ENCODE measurements at places on chromosomes 4 and X. TPM values are rescaled to one million over a fixed set of nuclear protein-coding genes. Genes with fewer than 3 reads are reported as not detected.
A peak's percentile ranks its signal among the peaks of the same experiment; 100 is the strongest.

- H3K4me3 ChIP-seq, result no peak overlapping the region
- no peaks in the 10 kb centered on the region for H3K4me1 ChIP-seq
- H3K27me3 ChIP-seq, result no peaks in the 10 kb centered on the region
- H3K27ac ChIP-seq, result no peak overlapping the region
- H3K36me3 ChIP-seq, result no peaks in the 10 kb centered on the region
- peak; percentile 22 for DNase-seq
Measured at GRCh38 chr4:106762666-106763443, 273.3 kb downstream of the DKK2 start.

- H3K27me3 ChIP-seq, result no peaks in the 10 kb centered on the region
- H3K4me1 ChIP-seq, result peaks cover 7% of the 10 kb centered on the region
- DNase-seq, result no peak
- H3K4me3 ChIP-seq, result no peak overlapping the region
Measured at GRCh38 chr4:186009976-186010375, 59.0 kb upstream of the TLR3 start.

The ARX gene
- total RNA-seq, result 0.24 TPM

DNA sequence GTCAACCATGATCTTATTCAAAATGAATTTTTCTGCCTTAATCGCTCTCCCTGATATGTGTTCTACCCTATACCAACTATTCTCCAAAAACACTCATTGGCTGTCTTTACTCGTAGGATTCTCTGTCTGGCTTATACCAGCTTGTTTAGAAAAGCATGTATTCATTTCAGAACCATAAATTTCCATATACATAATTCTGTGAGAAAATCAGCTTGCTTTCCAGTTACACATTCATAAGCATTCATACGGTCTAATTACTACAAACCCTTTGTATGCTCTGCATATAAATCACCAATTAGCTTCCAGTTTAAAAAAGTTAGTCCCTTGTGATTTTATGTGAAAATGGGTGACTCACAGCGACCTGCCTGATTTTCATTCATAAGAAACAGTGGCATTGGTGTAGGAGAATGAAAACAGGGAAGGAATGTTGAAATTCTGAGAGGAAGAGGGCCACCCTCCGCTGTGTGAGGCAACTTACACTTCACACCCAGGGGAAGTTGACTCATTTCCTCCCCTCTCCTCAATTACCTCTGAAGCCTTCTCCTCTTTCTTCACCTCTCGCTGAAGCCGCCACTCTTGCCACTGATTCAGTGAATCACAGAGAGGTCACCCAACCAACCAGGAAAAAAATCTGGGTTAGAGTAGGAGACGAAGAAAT lies 63.3 kb downstream of the MEPE start:
- no peak overlapping the region for H3K4me3 ChIP-seq
- H3K27me3 ChIP-seq, result no peaks in the 10 kb centered on the region
- H3K4me1 ChIP-seq, result peaks cover 2% of the 10 kb centered on the region
- H3K36me3 ChIP-seq, result peaks cover 16% of the 10 kb centered on the region
- peak; percentile 67 for DNase-seq

DNA sequence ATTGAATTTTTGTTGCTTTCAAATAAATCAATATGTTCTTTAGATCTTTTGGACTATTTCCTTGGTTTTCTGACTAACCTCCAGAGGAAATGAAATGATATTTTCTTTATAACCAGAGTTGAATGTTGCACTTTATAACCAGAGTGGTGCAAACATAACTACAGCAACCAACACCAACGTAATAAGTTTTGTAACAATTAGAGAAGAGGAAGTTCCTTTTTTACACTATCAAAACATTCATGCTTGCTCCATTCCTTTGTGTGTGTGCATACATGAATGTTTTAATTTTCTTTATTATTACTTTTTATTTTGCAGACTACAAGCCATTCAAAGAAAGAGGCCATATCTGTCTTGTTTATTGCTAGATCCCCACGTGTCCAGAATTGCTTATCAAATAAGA lies 193.0 kb upstream of the PPP3CA start:
- no peak overlapping the region for H3K4me3 ChIP-seq
- no peak for DNase-seq
- no peaks in the 10 kb centered on the region for H3K4me1 ChIP-seq
- no peaks in the 10 kb centered on the region for H3K36me3 ChIP-seq
- H3K27ac ChIP-seq, result no peak overlapping the region

The CCSER1 gene
- 0.57 TPM for total RNA-seq

- no peak for DNase-seq
- H3K27ac ChIP-seq, result no peak overlapping the region
Measured at GRCh38 chr4:152942346-152942745, 6.2 kb downstream of the FHDC1 start.

The TCEAL6 gene
- total RNA-seq, result not detected

DNA sequence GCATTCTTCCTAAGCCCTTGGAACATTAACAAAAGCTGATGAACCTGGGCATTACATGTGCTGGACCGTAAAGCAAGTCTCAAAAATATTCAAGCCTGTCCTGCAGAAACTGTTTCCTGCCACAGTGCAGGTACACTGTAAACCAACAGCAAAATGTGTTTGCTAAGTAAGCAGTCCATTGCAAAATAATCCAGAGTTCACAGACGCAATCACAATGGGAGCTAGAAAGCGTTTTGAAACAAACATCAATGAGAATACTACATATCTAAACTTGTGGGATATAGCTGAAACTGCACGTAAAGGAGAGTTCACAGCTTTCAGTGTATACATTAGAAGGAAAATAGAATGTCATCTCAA lies 61.6 kb downstream of the RGS12 start:
- no peaks in the 10 kb centered on the region for H3K27me3 ChIP-seq
- H3K4me1 ChIP-seq, result no peaks in the 10 kb centered on the region
- H3K4me3 ChIP-seq, result no peak overlapping the region
- DNase-seq, result no peak
- H3K36me3 ChIP-seq, result peaks cover 7% of the 10 kb centered on the region

Measured in H9 (cell line).